ENCODE measurements at places on chromosomes 3 and 15. TPM values are rescaled to one million over a fixed set of nuclear protein-coding genes. Genes with fewer than 3 reads are reported as not detected.

Gene FSIP1
- 0.73 TPM for total RNA-seq

Gene CYP8B1
- not detected for total RNA-seq

Gene GMPPB
- total RNA-seq: 18.1 TPM

Gene GALNT15
- 5.8 TPM for total RNA-seq

Gene ZNF501
- total RNA-seq: 5.4 TPM

Gene ROPN1
- not detected for total RNA-seq

Gene DNAH12
- total RNA-seq: not detected

Gene MYZAP
- total RNA-seq: 869 TPM

Gene THPO
- total RNA-seq: 0.35 TPM

Gene C3orf33
- 6.6 TPM for total RNA-seq

Gene LINGO1
- total RNA-seq: 0.78 TPM

Gene RSL24D1
- 41.0 TPM for total RNA-seq

Gene RGMA
- total RNA-seq: 35.2 TPM

Gene CYP1A2
- not detected for total RNA-seq

Gene OPA1
- 111 TPM for total RNA-seq

Gene COL6A5
- total RNA-seq: not detected

Gene PPP1R14D
- total RNA-seq: not detected

Gene CCDC9B
- 162 TPM for total RNA-seq

Gene BOC
- 7.1 TPM for total RNA-seq

Gene ALS2CL
- 36.9 TPM for total RNA-seq

Gene CFAP44
- 2.2 TPM for total RNA-seq

Gene ADCY5
- total RNA-seq: 232 TPM

Gene PDCD6IP
- total RNA-seq: 128 TPM

Gene PARP3
- 17.6 TPM for total RNA-seq

Gene JMJD7
- 12.6 TPM for total RNA-seq

Gene GPR62
- 0.22 TPM for total RNA-seq

All from Right ventricle myocardium inferior (tissue), 1 donor.